ENCODE measurements at places on chromosomes 7 and 10.

- no peak for DNase-seq
These were observed 208.7 kb downstream of the DOCK4 start for GRCh38 chr7:111997546-111997945.

DNA sequence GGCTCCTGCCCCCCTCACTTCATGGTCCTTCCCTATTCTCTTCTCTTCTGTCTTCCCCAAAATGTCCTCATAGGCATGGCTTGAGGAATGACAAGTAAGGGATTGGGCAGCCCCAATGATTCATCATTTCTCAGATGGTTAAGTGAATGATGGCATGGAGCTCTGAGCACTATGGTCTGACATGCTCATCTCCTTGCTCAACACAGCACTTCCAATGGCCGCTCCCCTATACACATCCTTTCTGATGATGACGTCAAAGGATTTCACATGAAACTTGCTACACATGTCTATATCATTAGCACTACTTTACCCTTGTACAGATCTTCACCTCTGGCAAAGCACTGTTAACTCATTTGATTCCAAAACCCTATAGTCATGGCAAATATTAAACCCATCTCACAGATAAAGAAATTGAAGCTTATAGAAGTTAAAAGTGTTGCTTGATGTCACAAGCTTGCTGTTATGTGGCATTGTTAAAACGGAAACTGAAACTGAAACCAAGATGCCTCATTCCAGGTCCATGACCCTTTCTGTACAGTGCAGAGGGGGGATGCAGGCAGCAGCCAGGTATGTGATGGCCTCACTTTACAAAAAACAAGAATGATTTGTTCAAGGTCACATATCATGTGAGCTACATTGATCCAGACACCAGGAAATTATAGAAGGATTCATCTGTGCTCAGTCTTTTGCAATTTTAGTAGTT lies 90.0 kb upstream of the PLXNA4 start:
- peak; percentile 47 for DNase-seq

DNA sequence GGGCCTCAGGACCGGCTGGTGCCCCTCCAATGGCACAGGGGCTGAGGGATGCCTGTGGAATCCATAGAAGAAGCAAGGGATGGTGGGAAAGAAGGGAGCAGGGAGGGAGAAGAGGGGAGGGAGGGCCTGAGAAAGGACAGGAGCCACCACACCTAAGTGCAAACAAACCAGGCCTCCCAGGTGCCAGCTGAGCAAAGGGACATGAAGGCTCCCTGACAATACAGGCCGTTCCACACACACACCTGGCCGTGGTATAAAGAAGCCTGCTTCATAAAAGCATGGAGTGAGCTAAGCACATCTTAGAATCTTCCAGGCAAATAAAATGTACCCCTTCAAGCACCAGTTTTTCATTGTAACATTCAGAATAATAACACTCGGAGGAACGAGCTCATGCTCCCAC lies 54.0 kb downstream of the OAT start:
- DNase-seq, result no peak

GRCh38 chr10:71316786-71317160 lies 2.3 kb upstream of the SLC29A3 start:
- no peak for DNase-seq

DNA sequence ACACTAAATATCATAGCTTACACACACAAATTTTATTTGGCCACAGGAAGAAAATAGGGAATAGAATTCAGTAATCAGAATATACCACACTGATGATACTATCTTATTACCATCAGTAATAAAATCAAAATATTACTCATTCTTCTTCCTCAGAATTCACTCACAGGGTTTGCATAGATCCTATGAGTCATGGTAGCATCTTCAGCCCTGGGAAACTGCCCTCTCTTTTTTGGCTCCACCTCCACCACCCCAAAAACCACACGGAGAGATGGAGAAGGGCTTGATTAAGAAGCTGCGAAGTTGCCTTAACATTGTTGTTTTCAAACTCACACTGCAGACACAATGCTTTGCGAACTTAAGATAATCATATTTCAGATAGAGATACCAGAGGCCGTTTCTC lies 154.1 kb upstream of the AHR start:
- DNase-seq, result peak; percentile 84

- DNase-seq, result no peak
These were observed 734 bp upstream of the VGF start for GRCh38 chr7:101165958-101166647.

- DNase-seq, result no peak
These were observed 44.1 kb upstream of the ADO start for GRCh38 chr10:62760401-62760800.

DNA sequence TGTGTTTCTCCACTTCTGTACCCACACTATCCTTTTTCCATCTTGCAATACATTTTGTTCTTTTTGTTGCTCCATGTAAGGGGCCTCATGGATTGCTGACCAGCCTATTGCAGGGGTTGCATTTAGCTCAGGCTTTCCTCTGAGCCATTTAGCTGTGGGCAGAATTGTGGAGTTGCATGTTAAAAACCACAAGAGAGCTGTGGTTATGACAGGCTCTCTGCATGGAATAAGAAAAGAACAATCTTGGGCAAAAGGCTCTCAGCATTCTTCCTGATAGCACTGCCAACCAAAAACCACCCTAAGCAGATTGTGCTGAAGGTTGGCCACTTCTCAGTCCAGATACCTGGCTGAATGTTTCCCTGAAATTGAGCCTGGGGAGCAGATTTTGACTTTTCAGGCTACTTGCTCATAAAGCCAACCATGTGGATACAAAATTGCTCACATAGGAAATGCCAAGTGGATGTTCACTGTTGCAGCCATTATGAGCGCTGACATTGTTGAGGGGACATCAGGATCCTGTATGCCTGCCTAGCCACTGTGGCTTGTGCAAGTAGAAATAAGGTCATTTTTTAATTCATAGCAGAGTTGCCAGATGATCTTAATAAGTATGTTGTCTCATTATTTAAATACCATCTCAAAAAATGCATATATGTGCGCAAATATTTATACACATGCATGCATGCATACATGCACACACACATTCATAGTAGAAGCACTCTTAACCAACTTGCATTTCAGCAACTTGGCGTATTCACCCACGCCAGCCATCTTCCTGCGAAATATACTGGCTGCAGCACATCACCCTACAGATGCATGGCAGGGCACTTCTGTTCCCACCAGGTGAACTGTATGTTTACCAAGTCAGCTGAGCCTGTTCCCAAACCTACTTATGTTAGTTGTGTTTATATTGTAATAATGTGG lies 695.4 kb downstream of the LRMDA start:
- DNase-seq, result peak; percentile 82

DNA sequence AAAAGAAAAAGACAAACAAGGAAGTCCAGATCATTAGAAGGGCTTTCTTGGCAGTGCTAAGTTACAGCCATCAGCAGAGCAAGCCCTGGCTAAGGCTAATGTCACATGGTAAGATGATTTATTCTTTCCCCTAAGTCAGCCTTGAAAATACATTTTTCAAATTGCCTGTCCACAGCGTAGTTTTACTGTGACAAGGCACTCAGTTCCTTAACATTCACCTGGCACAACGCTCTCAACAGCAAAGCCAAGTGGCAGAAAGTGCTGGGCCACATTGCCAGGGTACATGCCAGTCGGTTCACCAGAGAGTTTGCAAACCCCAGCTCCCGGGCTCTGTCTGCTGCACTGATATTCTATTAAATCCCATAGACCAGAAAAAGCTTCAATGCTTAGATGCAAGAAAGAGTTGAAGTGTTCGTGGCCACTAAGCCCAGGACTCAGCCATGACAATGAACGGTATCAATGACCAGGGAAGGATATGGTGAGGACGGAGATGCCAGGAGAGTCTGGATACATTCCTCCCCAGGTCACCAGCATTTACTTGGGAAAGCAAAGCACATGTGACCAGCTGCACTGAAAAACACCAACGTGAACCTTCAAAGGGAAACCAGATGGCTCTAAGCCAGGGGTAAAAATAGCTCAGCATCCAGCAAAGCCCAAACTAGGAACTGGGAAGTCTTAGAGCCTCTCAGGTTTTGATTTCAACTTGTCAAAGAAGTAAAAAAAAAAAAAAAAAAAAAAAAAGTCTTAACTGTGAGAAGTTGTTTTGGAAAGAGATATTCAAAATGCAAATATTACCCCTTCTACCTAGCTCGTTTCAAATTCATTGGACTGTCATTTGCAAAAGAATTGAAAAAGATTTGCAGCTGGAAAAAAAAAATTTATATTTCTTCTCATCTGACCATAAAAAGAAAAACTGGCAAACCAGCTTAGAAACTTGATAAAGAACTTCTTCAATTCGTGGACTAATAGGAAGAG lies 23.9 kb upstream of the MPP7 start:
- peak; percentile 63 for DNase-seq

GRCh38 chr10:47101807-47102206 lies 190.6 kb downstream of the PTPN20 start:
- DNase-seq, result no peak

DNA sequence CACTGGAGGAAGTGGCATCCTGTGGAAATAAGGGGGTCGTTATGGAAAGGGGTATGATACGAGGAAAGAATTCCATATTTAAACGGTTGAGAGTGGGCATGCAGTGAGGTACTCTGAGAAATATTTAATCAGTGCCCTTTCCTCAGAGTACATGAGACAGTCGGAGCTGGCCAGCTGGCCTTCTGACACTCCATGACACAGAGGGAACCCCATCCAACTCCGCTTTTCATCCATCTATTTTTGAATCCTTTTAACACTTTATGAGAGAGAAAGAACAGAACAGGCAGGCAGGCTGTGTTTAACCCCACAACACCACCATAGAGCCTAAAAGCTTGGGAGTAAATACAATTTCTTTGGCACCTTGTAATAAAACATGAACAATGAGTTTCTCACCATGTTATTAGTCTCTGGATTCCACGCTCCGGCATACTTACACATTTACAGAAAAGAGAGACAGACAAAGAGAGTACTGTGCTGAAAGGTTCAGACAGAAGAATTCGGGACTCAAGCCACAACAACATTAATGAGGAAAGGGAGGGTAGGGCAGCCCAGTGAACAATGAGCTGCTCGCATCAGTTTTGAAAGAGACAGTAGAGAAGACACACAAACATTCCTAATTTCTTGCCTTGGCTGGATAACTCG lies 124.2 kb upstream of the PDLIM1 start:
- no peak for DNase-seq

- DNase-seq, result no peak
These were observed 20.5 kb downstream of the ITPRIP start for GRCh38 chr10:104317726-104318299.

- peak; percentile 50 for DNase-seq
These were observed 490 bp downstream of the CADPS2 start for GRCh38 chr7:122885583-122886356.

DNA sequence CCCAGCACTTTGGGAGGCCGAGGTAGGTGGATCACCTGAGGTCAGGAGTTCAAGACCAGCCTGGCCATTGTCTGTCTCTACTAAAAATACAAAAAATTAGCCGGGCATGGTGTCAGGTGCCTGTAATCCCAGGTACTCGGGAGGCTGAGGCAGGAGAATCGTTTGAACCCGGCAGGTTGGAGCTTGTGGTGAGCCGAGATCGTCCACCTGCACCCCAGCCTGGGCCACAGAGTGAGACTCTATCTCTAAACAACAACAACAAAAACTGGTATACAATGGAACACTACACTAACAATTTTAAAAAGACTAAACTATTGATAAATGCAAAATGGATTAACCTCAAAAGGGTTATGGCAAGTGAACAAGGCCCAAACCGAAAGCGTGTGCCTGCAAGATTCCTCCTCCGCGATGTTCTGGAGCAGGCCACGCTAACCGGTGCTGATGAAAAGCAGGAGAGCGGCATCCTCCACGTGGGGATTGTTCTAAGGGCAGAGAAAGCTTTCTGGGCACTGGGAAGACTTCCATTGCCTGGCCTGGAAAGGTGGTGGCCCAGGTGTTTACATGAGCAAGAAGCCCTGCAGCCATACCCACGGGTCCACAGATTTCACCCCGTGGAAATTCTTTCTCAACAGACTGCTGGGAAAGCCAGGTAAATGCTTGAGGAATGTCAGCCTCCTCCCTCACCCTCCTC lies 53.8 kb downstream of the PDGFA start:
- DNase-seq, result no peak

GRCh38 chr10:11336722-11337162 lies 274.7 kb downstream of the USP6NL start:
- DNase-seq, result no peak

DNA sequence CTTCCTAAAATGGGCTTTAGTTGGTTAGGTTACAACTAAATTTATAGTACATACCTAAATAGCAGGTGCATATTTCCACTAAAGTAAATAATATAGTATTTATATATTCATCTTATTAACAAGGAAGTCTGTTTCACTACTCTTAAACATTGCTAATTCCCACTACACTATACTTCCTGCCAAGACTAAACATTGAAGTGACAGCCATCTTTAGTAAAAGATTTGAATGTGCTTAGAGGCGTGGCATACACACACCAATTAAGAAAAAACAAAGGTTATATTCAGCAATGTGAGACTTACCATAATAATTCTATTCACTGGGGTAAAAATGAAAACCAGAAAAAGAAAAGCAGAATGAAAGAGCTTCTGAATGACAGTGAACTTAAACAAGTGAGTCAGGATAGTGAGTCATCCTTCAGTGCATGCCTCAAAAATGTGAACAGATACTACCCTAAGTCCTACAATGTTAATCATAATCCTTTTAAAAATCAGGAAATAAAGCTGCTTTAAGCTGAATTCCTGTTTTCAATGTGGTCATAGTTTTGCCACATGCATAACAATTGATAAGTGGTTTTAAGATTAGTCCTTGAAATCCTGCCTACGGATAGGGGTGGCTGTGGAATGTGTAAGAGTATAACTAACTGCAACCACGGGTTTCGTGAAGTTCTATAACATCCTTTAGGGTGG lies 59.4 kb downstream of the USP6NL start:
- peak; percentile 83 for DNase-seq

DNA sequence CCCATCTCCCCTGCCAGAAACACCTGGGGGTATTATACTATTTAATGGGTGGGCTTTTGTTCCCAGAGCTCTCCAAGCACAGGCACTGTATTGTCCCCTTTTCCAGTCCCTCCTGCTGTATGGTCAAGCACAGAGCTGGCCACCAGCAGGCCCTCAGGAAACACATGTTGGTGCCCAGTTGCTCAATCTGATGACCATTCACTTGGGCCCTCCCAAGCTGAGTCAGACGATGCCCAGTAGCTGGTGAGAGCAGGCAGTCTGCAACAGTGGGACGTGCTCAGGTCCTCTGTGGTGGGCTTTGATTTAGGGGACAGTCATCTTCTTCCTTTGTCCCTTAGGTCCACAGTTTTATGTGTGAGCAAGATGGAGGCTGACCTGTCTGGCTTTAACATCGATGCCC lies 11.8 kb downstream of the SFXN2 start:
- peak; percentile 53 for DNase-seq
